ENCODE measurements at places on chromosomes 2 and 18.

DNA sequence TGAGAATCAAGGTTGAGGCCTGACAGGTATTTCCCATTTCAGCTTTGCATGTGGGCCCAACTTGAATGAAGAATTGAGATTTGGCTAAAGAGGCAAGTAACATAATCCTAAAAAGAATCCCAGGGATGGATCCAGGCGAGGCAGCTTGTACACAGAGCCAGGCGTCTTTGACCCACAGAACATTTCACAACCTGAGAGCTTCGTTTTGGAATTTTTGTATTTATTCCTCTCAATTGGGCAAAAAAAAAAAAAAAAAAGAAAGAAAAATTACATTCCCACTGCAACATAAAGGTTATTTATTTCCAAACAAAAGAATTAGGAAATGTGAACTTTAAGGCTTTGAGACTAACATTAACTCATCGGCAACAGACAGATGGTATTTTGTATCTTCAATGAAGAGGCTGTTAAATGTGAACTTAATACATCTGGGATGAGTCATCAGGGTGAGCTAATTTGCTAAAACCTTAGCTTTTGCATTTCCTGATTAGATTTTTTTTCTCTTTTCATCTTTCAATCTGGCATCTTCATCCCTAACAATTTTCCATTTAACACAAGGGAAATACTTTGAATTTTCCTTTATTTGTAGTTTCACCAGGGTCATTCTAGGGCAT, 478.5 kb upstream of the TNP1 start:
- no peak for DNase-seq

DNA sequence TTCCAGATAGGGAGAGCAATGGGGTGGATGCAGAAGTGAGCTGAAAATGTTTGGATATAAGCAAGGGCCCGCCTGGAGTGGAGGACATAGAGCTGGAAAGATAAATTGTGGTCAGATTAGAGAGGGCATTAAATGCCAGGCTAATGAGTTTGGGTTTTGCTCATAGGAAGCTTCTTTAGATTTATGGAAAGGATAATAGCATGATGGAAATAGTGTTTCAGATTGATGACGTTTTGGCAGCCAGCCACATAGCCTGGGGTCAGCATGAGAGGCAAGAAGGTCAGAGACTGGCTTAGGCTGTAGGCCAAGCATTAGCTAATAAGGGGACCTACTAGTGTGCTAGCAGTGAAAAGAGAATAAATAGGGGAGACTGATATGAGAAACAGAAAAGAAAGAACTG, 321.6 kb downstream of the STK39 start:
- no peak for DNase-seq

DNA sequence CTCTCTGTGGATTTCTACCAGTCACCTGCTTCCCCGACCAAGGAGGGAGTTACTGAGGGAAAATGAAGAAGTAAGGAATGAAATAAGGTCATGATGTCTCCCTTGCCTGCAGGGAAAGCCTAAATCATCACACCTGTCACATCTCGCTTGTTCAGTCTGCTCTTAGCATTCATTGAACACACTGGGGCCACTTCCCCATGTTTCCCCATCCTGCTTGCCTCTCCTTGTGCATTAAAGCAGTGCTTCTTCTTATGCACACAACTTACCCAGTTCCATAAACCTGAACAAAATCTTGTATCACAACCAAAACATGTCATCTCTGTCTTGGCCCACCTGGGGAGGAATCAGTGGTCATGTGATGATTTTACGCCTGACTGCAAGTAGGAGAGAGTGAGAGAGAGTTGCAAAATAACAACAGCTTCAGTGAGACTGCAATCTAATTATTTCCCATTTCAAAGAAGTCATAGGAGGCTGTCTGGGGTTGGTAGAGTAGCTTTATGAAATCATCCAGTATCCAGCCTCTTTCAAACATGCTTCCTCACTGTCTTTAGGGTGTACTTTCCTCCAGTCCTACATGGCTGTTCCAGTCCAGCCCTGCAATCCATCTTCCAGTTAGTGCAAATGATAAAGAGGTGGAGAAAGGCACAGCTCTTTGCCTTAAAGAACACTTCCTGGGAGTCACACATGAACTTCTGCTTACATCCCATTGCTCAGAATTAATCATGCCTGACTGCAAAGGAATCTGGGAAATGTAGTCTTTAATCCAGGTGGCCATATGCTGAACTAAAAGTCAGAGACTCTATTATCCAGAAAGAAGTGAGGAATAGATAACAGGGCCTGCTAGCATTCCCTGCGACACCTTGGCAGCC, 220.1 kb downstream of the HAUS1 start:
- no peak for DNase-seq

DNA sequence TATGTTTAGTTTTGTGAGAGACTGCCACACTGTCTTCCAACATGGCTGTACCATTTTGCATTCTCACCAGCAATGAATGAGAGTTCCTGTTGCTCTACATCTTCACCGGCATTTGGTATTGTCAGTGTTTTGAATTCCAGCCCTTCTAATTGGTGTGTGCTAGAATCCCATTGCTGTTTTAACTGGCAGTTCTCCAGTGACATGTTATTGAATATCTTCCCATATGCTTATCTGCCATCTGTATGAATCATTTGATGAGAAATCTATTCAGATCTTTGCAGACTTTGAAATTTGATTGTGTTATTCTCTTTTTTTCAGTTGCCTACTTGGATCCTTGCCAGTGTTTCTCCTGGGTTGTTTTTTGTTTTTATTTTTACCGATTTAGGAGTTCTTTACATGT, 99.0 kb downstream of the SNTG2 start:
- DNase-seq: no peak

GRCh38 chr18:63730773-63731172, 28.0 kb downstream of the SERPINB11 start:
- no peak for DNase-seq

DNA sequence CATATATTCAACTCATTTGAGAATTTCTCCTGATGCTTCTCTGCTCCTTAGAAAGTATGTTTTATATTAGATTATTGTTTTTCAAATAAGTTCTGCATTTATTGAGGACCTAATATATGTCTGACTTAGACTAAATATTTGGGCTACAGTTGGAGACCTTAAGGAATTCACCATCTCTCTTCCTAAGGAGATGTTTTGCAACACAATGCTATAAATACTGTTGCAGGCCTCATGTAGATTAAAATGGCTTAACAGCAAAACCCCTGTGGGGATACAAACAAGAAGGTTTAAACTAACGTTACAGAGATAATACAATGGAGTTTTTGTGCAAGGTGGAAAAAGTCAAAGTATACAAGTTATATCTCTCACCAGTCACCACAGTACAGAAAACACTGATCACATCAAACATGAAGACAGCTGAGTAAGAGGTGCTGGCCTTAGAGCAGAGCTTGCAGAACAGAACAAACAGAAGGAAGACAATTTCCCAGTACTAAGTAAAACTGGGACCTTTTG, 20.1 kb upstream of the BMPR2 start:
- no peak for DNase-seq

GRCh38 chr2:173999272-173999671, 34.1 kb upstream of the SP3 start:
- DNase-seq: no peak

- DNase-seq: no peak
These were observed 3.5 kb upstream of the KCNE4 start for GRCh38 chr2:223048519-223048918.

DNA sequence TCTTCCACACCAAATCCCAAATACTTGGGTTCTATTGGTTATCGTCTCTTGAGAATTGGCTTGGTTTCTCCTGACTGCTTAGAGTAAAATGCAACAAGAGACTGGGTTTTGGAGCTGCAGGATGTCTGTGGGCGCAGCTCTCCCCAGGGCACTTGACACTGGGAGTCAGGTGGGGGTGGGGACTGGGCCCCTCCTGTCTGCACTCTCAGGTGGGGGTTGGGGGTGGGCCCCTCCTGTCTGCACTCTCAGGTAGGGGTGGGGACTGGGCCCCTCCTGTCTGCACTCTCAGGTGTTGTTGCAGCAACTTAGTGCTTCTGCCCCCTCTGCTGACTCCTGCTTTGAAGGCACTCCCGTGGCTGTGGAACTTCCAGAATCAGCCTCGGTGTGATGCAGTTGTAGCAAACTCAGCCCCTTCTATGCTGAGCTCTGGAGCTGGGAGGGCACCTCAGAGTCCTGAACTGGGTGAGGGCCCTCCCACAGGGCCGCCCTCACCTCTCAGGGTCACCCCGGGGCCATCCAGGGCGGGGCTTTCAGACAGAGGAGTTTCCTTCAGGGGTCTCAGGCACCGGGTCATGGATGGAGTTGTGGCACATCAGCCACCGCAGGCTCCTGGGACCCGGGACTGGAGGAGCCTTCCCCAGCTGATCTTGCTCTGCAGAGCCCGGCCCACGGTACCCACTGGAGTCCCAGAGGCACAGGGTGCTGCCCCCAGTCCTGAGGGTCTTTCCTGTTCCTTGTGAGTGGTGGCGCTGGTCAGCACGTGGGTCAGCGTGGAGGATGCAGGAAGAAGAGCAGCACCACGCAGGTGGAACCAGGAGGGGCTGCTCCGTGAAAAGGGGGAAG, 22.9 kb upstream of the CIDEA start:
- no peak for DNase-seq

DNA sequence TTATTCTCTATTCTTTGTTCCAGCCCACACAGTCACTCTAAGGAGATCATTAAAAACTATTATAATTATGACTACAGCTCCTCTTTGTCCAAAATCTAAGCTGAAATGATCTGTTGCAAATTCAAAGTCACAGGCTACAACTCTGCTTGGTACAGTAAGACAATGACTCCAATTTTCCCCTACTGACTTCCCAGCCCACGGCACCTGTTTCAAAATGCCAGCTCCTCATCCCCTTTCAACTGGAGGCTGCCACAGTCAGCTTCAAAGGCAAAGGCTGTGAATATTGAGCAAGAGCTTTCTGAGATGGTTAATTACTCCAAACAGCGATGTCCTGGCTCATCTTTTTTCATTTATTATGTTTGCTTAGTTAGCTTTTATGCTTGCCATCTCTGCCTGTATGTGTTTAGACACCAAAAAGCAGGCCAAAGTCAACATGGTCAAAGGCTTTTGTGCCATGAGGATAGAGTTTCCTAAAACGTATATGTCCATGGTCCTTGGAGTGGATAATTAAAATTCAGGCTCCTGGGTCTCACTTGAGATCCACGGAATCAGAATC, 141.1 kb downstream of the DOCK10 start:
- DNase-seq: no peak

GRCh38 chr18:12567849-12568248, 90.1 kb downstream of the SPIRE1 start:
- no peak for DNase-seq

GRCh38 chr2:177164131-177164530, 48.5 kb upstream of the HNRNPA3 start:
- no peak for DNase-seq

GRCh38 chr2:64434039-64434657, 19.8 kb upstream of the LGALSL start:
- no peak for DNase-seq

- no peak for DNase-seq
These were observed 43.2 kb upstream of the TMEM182 start for GRCh38 chr2:102718387-102719316.
